Iris pigment epithelial cell (primary cell): ENCODE measurements at places on chromosomes 5 and 9.

- no peak for DNase-seq
These were observed 55.6 kb upstream of the KCNIP1 start for GRCh38 chr5:170448221-170448620.

GRCh38 chr5:178324481-178325310 lies 92.1 kb upstream of the PHYKPL start:
- no peak for DNase-seq

- DNase-seq = no peak
These were observed 379.7 kb downstream of the MAT2B start for GRCh38 chr5:163885117-163885516.

- DNase-seq = peak; percentile 58
These were observed 61.4 kb upstream of the RANBP3L start for GRCh38 chr5:36363101-36363500.

DNA sequence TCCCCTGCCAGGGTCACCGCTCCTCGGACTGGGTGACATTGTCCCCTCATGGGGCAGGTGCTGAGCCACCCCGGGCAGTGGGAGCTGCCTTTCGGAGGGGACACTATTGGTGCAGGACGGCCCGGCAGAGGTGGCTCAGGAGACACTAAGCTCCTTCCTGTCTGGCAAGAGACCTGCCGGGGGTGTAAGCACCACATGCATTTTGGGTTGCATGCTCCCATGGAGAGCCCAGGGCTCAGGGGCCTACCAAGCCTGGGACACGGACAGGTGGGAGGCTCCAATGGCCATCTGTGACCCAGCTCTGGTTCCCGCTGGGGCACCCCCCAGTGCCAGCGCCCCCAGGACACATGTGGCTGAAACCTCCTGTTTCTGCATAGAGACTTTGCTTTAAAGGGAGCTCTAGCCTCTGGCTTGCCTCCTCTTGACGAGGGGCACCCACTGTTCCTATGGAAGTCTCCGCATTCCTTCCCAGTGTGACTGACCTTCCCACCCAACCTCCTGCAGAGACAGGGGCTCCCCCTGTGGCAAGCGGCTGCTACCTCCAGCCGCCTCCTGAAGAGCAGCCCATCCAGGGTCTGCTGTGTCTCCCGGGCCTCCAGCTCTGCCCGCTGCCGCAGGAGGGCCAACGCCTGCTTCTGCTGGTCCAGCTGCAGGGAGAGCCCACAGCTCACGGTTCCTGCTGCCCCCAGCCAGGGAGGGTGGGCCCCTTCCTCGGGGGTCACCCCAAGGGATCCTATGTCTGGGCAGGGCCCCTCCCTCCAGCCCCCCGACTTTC lies 28.1 kb downstream of the CCDC187 start:
- DNase-seq = no peak
